ENCODE measurements at places on chromosomes 13 and 19.

DNA sequence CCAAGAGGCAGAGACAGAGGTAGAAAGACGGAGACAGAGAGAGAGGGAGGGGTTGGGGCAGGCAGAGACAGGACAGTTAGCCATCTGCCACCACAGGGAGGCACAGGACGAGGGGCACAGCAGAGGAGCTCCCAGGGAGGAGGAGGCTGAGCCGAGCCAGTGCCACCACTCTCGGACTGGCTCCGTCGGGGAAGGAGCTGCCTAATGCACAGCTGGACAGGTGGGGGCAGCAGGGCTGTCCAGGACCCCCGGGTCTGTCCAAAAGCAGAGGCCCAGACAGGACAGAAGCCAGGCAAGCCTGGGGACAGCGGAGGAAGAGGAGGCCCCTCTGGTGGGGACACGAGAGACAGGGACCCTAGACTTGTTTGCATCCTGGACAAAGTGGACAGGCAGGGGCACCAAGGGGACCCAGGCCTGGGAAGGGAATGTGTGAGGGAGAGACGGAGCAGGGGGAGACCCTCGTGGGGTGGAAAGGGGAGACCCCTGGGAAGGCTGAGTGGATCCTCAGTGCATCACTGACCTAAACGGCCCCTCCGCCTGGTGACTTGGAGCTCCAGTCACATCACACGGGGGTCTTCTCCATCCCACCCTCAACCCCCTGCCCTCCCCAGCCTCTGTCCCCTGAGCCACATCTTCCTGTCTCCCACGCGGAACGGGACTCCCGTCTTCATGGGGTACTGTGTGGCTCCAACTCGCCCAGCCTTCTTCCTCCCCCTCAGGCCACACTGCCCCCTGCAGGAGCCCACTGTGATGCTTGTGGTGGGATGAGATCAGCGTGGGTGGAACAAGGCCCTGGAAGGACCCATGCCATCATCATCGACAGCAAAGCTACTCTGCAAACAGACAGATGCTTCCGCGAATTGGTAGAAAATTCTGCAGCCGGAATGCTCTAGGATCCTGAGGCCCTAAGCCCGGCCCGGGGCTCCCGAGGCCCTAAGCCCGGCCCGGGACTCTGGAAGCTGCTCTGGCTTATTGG, 915 bp downstream of the F10 start:
- no peak for DNase-seq

GRCh38 chr13:79508224-79508961, 27.4 kb downstream of the NDFIP2 start:
- no peak for DNase-seq

DNA sequence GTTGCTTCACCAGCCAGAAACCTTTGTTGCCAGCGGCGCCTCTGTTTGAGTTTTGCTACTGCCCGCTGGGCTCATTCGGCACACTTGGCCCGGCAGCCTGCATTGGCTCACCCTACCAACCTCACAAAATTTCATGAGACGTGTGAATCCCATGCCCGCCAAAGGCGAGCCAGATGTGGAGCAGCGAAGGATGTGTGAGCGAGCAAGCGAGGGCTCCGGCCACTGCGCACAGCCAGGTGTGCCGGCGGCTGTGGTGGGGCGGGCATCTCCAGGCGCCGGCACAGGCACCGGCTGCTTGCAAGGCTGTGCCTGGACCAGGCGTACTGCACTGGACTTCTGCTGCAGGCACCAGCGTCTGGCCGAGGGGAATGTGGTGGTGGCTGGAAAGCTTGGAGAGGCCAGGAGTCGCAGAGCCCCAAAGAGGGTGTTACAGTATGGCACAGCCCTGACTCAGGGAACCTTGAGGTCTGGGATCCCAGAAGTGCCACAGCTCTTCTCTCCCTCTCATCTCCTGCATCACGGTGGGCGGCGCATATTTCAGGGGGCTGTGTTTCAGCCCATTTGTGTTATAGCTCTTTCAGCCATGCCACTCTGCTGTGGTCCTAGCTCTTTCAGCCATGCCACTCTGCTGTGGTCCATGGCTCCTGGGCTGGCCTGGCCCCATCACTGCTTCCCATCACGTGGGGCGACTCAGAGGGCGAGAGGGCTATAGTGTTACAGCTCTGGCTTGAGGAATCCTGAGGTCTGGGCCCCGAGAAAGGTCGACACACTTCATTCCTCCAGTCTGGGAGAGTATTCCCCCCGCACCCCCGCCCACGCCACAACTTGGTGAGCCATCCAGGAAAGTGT, 592.0 kb upstream of the SLITRK5 start:
- DNase-seq = no peak

DNA sequence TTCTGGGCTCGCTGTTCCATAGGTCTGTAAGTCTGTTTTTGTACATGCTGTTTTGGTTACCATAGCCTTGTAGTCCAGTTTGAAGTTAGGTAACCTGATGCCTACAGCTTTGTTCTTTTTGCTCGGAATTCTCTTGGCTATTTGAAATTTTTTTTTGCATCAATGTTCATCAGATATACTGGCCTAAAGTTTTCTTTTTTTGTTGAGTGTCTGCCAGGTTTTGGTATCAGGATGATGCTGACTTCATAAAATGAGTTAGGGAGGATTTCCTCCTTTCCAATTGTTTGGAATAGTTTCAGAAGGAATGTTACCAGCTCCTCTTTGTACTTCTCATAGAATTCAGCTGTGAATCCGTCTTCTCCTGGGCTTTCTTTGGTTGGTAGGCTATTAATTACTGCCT, 397.8 kb upstream of the HTR2A start:
- DNase-seq = no peak

DNA sequence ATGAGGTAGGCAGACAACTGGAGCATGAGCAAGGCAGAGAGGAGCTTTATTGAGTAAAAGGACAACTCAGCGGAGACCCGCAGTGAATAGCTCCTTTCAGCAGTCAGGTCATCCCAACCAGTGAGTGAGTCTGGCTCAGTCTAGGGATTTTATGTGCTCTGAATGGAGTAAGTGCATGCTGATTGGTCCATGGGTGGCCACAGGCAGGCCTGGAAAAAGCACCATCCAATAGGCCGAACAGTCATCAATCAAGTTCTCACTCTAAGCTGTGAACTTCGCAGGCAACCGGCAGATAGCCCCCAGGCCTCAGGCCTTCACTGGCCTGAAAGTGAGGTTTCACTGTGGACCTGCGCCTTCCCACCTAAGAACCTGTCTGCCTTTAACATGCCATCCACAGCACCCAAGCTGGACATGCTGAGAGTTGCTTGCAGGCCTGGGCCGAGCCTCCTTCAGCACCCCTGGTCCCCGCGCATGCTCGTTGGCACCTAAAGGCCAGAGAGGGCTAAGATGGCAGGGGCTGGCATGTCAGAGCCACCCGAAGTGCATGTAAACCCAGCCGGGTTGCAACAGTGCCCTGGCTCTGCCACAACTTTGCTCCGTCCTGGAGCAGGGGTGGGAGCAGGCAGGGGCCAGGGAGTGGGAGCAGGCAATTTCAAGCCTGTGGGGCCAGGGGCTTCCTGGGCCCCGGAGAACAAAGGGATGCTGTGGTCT, 698.7 kb downstream of the SLITRK1 start:
- DNase-seq = no peak

DNA sequence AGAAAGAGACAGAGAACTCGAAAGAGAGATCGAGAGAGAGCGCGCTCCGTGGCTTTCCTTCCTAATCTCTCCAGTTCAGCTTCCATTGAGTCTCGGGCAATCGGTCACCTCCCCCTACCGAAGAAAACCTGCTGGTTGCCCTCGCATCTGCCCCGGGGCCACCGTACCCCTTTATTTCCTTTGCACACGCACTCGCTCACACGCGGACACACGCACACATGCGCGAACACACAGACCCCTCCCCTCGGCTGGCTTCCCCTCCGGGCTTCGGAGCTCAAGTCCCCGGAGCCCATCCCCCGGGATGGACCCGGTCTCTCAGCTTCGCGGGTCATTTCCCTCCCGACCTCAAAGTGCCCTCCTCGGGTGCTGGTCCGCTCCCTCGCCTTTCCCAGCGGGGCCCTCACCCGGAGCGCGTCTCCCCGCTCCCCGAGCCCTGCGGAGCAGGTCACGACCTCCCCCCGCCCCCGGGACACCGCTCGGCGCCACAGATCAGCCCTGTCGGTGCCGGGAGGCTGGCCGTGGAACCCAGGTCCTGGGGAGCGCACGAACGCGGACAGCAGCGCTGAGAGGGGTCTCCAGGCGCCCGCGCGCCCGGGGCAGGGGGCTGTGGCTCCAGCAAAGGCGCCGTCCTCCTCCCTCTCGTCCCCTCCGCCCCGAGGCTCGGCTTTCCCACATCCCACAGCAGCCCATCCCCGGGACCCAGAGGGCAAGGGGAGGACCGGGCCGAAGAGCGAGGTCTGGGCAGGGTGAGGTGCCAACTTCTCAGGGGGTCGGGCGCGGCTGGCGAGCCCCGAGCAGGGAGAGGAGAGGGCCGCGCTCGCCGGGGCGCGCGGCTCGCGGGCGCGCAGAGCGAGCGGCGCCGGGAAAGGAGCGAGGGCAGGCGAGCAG, 1.8 kb downstream of the DACH1 start:
- DNase-seq = no peak

- no peak for DNase-seq
Observed at GRCh38 chr13:78015782-78016181, 97.2 kb upstream of the EDNRB start.

GRCh38 chr13:40590112-40590862, 76.2 kb downstream of the FOXO1 start:
- no peak for DNase-seq

DNA sequence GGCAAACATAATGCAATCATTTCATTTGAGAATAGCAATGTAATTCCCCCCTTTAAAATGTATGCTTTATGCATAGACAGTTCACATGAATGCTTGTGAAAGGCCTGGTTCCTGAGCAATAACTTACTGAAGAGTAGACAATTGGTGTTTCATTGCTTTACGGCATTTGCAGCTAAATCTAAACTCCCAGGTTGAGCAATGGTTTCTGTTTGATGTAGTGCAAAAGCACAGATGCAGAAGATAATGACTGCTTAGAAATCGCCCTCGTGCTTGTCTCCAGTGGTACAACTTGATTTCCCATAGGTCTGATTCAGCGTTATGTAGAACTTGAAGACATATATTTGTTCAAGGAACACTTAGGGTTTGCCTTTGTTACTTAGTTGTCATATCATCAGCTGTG, 1018.3 kb downstream of the DIAPH3 start:
- DNase-seq = no peak

DNA sequence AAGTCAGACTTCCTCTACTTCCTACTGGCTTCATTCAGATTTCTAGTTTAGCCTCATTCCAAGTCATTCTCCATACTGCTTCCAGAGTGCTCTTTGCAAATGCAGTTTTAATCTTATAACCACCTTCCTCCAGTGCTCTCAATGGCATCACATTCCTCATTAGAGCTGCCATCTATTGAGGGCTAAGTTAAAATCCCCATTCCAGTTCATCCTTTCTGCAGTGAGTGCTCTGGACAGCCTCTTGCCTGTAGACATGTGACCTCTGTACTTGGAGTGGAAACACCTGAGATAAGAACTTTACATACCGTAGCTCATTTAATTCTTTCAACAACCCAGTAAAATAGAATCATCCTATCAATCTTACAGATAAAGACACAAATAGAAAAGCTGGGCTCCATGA, 57.9 kb upstream of the MAB21L1 start:
- DNase-seq = no peak

DNA sequence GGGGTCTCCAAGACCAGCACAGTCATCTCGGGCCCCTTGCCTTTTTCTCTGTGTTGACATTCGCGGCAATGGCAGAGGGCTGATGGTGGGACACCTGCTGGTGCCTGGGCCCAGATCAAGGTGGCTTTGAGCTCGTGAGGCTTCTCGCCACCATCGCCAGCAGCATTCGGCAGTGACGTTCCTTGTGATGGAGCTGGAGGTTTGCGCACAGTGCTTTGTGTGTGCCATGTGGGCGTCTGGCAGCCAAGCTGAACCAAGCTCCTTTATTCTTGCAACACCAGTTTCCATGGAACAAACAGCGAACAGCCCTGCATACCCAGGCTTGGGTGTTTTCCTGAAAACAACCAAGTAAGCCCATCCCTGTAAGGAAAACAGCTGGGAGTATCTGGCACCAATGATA, 9.1 kb upstream of the TMEM255B start:
- DNase-seq = no peak

DNA sequence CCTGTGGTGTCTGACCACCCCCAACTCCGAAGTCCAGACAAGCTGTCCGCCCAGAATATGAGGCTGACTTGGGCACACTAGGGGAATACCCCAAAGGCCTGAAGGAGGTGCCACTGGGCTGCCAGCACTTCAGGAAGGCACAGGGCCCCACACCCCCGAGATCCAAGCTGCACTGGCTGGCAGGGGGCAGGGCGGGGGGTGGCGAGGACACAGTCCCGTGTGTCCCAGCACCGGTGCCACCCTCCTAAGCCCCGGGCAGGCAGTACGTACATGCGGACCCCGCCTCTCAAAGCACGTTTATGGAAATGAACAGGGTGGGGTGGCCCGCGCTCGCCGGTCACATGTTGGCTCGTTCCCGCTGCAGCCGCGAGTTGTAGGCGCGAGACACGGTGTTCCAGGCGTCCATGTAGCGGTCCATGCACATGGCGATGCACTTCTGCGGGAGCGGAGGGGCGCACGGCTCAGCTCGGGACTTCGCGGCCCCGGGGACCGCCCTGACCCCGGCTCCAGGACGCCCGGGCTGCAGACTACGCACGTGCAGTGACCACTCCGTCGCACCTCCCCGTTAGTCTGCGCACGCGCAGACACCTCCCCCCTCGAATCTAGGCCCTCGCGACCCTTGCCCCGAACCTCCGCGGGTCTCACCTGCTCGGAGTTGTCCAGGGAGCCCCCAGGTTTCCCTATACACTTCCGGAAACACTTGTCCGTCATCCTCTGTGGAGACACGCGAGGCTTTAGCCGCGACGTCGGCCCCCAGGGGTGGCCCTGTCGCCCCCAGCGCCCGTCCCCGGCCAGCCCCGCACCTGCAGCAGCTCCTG, 566 bp downstream of the TIMM13 start:
- peak; percentile 61 for DNase-seq

GRCh38 chr13:62176051-62176450, 760.4 kb upstream of the PCDH20 start:
- DNase-seq = no peak

DNA sequence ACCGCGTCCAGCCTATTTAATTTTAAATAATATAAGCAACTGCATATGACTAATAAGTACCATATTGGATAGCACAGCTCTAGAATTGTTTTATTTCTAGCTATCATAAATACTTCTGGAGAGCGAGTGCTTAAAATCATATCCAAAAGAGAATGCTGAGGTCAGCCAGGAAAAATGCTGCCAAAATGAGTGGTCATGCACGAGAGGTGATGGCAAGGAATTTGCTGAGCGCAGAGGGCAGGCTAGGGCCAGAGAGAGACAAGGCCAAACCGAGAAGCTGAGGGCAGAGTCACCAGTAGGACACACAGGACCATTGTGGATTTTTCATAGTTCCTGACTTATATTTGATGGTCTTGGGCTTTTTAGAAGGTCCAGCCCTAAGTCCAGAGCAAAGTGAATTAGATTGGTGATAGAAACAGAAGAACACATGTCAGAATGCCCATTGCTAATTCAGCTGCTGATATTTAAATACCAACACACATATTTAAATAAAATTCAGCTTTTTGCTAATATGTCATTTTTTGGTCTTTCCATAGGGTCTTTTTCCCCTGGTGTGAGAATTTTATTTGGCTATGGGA, 33.6 kb upstream of the UBL3 start:
- no peak for DNase-seq

All from D721Med (cell line).